Hematopoietic multipotent progenitor cell (in vitro differentiated cells): ENCODE measurements at places on chromosomes 16 and 17.

DNA sequence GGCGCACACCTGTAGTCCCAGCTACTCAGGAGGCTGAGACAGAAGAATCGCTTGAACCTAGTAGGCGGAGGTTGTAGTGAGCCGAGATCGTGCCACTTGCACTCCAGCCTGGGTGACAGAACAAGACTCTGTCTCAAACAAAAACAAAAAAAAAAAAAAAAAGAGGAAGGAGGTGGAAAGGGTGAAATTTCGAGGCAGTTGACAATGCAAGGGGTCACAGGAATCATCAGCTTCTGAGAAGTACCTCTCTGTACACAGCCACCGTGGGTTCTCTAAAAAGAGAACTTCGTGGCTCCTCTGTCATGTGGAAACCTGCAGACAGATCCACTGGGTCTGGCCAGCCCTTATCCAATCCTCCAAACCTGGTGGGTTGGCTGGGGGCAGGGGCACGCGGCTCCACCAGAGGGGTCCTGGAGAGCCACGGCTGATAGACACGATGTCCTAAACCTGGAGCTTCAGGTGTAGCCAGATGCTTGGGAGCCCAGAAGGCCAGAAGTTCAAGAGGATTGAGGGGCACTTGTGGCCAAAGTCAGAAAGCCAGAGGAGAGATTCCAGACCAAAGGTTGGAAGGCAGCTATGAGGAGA, 540 bp upstream of the CD300LF start:
- DNase-seq: peak; percentile 24

DNA sequence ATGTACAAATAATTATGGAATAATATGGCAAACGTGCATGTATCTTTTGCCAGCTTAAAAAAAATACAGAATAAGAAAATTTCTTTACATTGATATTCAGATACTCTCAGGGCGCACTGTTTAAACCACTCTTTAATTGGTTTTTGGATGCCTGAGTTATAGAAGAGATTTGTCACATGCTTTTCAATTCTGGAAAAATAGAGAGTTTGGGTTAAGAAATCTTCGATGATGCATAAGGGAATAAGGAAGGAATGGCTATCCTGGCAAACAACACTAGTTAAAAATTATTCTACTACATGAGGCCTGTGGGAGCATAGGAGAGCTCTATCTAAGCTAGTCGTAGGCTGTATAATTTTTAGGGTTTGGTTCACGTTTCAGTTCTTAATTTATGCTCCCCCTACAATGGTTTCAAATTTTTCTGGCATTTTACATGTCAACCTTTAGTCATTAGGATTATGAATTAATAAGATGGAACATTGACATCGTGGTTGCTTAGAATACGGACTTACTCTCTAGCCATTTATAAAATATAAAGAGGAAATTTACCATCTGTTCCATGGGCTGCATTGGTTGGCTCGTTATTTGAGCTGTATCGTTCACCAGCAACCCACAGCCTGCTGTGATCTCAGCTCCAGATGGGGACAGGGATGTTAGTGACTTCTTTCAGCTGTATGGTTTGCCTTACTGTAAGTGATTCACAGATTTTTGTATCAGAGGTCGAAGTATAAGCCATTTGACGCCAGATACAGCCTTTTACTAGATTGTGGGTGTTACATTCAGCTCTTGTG, 15.9 kb downstream of the NARF start:
- no peak for DNase-seq

- DNase-seq: no peak
Measured at GRCh38 chr17:182050-182751, 751 bp upstream of the DOC2B start.

GRCh38 chr17:42251115-42251514, 25.1 kb downstream of the STAT5B start:
- no peak for DNase-seq

- no peak for DNase-seq
Measured at GRCh38 chr17:76462556-76463290, 4.7 kb upstream of the AANAT start.

GRCh38 chr16:84643674-84644073, 4.6 kb upstream of the KLHL36 start:
- no peak for DNase-seq

DNA sequence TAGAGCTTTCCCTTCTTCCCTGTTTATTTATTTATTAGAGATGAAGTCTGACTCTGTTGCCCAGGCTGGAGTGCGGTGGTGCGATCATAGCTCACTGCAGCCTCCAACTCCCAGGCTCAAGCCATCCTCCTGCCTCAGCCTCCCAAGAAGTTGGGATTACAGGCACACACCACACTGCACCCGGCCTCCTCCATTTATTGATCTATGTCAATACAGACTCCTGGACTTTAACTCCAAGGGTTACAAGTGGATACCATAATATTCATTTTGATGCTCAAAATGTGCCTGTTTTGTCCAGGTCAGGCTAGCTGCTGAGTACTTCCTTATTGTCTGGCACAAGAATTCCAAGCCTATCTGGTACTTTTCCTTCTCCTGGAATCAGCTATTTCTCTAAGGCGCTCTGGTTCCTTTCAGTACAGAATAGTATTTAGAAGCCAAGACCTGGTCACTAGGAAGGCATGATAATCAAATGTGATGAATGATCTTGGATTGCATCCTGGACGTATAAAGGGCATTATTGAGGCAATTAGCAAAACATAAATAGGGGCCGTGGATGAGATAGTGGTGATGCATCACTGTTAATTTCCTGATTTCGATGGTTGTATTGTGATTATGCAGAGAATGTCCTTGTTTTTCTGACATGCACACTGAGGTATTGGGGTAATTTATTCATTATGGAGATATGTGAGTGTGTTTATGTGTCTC, 21.7 kb downstream of the IL4R start:
- no peak for DNase-seq

DNA sequence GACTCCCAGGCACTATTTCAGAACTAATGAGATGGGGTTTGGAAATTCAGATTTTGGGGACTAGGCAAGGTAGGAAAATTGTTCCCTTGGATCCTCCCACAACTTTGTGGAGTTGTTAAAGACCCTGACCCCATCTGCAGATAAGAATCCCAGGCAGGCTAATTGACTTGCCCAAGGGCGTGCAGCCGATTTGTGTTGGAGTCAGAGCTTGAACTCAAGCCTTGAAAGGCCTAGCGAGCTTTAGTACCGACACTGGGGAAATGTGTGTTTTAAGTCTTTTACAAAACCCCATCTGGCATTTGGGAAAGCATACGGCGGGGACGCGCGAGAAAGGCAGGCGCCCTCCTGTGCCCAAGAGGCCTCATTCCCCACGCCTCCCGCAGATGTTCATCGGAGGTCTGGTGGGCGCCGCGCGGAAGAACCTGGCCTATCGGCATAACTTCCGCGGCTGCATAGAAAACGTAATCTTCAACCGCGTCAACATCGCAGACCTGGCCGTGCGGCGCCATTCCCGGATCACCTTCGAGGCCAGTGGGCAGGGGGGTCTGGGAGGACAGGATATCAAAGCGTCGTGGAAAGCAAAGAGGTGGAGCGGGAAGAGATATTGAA, 4.3 kb downstream of the CNTNAP1 start:
- DNase-seq: no peak

- peak; percentile 32 for DNase-seq
Measured at GRCh38 chr17:64707050-64707591, 45.0 kb upstream of the SMURF2 start.

GRCh38 chr17:60102632-60103096, 23.9 kb upstream of the HEATR6 start:
- DNase-seq: peak; percentile 71

- DNase-seq: no peak
Measured at GRCh38 chr16:64240586-64240985, 881.3 kb downstream of the CDH11 start.

DNA sequence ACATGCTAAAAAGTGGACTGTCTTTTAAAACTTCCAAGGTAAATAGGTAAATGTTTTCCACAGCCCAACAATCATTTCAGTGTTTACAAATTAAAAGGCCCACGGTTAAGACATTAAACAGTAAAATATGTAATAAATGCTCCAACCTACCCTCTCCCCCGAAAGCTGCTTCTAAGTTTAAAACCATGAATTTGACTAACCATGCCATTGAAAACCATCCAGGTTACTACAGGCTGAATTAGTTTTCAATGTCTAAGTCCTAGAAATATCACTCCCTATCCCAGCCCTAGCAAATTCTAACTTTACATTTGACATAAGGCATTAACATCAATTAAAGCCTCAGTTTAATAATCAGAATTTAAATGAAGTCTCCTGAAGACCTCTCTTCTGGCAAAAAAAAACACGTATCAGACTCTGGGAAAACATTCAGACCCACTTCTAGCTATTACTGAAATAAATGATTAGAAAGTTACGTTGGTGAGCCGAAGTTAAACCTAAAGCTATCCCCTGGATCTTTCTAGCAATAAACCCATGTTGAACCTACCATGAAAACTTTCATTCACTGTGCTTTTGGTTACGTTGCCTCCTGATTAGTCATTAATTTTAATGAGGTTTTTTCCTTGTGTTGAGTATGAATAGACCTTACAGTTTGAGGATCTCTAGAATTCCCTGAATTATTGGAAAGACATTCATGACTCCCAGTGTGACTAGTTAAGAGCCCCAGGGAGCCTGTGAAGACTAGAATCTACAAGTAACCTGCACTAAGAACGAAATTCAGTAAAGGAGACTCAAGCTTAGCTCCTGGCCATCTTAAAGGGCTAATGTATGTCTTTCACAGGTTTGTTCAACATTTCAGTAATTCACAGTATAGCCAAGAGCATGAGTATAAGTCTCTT, 1.7 kb upstream of the POLG2 start:
- DNase-seq: no peak

DNA sequence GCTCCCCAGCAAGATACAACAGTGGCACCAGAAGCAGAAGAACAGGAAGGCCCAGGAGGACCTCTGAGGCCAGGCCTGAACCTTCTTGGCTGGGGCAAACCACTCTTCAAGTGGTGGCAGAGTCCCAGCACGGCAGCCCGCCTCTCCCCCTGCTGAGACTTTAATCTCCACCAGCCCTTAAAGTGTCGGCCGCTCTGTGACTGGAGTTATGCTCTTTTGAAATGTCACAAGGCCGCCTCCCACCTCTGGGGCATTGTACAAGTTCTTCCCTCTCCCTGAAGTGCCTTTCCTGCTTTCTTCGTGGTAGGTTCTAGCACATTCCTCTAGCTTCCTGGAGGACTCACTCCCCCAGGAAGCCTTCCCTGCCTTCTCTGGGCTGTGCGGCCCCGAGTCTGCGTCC, 11.9 kb downstream of the CES3 start:
- DNase-seq: no peak

DNA sequence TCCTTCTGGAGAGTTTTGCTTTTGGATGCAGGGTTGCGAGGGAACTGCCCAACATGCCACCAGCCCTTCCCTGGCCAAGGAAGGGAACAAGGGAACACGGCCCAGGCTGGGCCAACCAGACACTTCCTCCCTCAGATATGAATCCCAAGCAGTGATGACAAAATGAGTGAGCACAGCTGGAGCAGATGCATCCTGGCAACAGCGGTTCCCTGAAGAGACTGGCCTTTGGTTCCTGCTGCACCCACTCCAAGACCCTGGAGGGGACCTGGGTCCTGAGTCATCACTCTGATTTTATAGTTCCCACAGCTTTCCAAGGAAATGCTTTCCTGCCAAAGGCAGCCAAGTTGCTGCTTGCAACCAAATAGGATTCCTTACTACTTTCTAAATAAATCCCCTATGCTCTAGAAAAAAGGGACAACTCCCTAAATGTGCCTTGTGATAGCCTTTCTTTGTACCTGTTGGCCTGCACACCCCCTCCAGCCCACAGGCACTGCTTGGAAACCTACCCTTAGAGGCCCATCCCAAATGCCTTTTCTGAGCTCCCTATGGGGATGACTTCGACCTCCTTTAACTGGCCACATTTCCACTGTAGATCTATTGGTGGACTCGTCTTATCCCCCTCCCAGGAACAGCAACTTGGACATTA, 5.3 kb downstream of the ST3GAL2 start:
- DNase-seq: no peak

DNA sequence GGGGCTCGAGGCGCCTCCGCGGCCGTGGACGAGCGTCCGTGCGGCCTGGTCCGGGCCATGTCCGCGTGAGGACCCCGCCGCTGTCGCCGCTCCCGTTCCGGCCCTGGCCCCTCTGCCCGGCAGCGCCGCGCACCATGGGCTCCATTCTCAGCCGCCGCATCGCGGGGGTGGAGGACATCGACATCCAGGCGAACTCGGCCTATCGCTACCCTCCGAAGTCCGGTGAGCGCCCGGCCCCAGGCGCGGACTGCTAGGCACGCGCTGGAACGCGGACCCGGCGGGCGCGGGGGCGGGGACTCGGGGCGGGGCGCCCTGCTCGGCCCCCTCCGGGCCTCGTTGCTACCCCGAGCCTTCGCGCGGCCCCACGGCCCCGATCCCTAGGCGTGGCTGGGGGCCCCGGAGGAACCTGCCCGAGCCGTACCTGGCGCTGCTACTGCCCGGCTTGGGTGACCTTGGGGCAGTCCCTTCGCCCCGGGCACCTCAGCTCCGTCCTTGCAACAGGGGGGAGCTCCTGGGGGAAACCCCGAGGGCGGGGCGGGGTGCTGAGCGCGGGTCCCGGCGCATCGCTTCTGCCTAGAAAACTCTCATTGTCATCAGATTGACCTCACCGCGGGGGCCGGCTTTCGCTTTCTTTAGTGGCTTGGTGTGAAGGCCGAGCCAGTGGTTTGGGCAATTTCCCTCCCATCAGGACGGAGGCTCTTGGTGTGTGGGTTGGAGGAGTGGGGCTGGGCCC, 367 bp downstream of the MGRN1 start:
- DNase-seq: peak; percentile 83

DNA sequence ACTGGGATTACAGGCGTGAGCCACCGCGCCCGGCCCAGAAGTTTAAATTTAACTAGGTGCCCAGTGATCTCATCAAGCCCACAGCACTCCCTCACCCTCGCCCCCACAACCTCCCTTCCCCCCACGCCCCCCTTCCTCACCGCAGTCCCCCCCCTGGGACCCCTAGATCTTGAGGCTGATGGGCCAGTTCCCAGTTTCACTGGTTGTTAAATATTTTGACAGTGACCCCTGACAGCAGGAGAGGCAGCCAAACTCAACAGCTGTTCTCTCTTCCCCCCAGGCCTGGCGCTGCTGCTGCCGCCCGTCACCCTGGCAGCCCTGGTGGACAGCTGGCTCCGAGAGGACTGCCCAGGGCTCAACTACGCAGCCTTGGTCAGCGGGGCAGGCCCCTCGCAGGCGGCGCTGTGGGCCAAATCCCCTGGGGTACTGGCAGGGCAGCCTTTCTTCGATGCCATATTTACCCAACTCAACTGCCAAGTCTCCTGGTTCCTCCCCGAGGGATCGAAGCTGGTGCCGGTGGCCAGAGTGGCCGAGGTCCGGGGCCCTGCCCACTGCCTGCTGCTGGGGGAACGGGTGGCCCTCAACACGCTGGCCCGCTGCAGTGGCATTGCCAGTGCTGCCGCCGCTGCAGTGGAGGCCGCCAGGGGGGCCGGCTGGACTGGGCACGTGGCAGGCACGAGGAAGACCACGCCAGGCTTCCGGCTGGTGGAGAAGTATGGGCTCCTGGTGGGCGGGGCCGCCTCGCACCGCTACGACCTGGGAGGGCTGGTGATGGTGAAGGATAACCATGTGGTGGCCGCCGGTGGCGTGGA, 15.6 kb downstream of the QPRT start:
- no peak for DNase-seq

GRCh38 chr16:19228575-19228974, 57.0 kb upstream of the CLEC19A start:
- no peak for DNase-seq
